ENCODE measurements at places on chromosomes 13 and 19.
A peak's percentile ranks its signal among the peaks of the same experiment; 100 is the strongest.

GRCh38 chr13:42110410-42111155 lies 62.1 kb downstream of the DGKH start:
- peak; percentile 57 for DNase-seq

DNA sequence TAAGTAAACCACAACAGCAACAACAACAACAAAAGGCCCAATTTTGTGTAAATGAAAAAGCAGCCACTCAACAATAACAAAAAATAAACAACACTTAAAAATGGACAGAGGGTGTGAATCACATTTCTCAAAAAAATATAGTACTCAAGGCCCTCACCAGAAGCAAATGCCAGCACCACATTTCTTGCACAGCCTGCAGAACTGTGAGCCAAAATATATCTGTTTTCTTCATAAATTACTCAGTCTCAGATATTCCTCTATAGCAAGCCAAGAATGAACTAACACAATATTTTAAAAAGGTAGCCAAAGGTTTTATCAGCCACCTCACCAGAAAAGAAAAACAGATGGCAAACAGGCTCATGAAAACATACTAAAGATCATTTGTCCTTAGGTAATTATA lies 3.9 kb upstream of the CD33 start:
- no peak for DNase-seq

DNA sequence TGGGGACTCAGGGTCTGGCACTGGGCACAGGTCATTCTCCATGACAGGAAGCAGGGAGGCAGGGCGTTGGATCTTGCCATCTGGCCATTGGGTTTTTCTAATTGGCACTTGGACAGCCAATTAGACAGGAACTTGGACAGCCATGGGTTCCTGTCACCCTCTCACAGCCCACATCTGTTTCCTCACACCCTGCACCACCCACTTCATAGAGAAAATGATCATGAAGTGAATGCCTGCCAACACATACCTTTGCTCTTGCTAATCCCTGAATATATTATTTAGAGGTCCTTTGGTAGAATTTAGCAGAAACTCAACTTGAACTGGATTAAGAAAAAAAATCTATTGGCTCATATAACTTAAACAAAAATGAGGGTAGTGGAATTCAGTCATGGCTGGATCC lies 4.9 kb upstream of the OLFM2 start:
- DNase-seq, result no peak

GRCh38 chr13:74280093-74280794 lies 146.0 kb upstream of the KLF12 start:
- no peak for DNase-seq

- no peak for DNase-seq
These were observed 11.0 kb downstream of the ZNF333 start for GRCh38 chr19:14700711-14701375.

GRCh38 chr13:106536244-106537034 lies 977 bp upstream of the EFNB2 start:
- DNase-seq, result peak; percentile 91

DNA sequence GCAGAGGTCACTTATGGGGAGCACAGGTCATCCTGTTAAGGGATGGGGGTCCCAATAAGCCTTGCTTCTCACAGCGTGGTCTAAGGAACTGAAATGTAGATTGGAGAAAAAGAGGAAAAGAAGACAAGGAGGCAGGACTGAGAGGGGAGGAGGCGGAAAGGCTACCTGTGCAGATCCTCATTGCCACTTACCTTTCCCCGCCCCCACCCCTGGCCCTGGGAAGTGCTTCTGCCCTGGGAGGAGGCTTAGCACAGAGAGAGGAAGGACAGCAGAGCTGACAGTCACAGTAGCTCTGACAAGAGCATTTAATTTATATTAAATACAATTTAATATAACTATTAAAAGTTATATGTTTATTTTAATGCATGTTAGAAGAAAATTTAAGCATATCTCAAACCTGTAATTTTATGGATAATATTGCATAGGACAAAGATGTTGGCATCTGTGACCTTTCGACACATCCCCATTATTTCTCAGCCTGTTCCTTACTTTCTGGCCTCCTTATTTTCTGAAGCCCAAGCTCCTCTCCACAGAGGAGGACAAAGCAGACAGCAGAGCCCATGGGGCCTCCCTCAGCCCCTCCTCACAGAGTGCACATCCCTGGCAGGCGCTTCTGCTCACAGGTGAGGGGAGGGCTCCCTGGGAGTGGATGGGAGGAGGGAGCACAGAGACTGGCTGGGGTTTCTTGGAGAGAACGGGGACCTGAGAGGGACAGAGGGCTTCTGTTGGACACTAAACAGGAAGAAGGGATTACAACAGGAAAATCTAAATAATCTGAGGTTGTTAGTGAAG lies 23.4 kb downstream of the CEACAM21 start:
- DNase-seq, result no peak

DNA sequence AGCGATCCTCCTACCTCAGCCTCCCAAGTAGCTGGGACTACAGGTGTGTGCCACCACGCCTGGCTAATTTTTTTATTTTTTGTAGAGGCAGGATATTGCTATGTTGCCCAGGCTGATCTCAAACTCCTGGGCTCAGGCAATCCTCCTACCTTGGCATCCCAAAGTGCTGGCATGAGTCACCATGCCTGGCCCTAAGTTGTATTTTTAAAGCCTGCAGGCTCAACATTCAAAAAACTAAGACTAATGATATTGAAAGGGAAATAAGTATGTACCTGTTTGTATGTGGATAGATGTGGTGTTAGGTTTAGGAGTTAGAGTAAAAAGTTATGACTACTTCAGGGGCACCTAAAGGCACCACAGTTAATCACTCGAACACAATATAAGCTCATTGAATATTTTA lies 5.4 kb upstream of the IPO5 start:
- DNase-seq, result no peak

GRCh38 chr19:42474743-42475142 lies 32.0 kb upstream of the CXCL17 start:
- DNase-seq, result no peak

DNA sequence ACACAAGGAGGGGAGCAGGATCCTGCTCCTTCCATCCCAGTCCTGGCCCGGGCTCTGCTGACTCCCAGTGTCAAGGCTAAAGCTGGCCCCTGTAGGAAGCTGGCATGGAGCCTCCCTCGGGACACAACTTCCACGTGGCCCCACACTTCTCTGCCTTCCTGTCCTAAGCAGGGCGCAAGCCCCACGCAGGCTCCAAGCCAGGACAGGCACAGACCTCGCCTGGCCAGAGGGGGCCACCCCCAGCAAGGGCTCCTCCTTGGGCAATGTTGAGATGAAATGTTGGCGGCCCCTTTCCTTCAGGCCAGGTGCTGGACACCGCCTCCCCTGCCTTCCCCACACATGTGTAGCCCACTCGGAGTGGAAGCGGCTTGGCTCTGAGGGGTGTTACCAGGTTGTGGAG lies 66.6 kb downstream of the COL4A1 start:
- DNase-seq, result no peak

DNA sequence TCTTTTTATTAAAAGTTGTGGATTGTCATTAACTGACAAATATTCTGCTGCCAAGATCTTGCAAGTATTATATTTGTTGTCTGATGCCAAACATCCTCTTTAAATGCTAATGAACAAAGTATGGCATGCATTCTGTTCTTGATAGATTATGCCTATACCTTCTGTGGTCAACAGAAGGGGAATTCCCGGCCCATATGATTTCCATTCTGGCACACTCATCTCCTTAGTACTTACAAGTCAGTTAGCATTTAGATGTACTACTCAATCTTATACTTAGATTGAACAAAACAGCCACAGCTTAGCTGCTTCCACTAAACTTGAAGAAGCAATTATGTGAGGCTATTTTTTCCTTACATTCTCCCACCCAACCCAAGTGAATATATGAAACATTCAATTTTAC lies 246.1 kb upstream of the DACH1 start:
- no peak for DNase-seq

DNA sequence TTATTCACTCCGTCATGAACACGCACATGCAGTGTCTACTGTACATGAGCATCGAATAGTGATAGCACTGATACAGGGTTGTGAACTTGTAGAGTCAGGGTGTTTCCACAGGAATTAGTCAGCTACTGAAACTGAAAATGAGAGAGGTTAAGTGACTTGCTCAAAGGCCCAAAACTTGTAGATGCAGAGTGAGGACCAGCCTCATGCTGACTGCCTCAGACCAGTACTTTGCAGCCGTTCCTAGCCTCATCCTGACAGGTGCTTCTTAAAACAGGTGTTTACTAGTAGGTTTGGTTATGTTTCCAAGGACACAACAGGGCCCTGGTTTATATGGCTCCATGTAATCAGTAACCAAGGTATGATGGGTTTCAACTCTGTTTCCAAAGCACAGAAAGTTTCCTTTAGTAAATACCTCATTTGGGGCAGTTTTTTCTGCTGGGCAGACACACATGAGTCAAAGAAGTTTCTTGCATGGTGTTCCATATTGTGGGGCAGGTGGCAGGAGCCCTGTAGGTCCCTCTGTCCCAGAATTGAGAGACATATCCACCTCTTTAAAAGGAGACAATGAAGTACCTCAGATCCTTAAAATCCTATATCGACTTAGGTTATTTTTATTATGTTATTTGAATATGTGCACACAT lies 16.0 kb downstream of the FGF9 start:
- DNase-seq, result no peak

DNA sequence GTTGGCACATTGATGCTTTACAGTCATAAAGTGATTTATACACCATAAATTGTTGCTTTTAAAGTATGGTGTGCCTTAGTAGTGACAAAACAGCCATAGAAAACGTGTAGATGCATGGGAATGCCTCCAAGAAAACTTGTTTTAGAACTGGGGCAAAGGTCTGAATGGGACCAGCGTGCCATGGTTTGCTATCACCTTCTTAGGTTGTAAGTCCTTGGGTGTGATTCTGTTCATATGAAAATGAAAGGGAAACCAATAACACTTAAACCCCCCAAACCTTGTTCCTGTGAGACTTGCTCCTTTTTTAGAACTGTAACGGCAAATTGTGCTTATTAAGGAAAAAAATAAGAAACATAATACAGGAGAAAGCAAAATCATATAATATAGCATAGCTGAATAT lies 603.3 kb upstream of the SLITRK6 start:
- DNase-seq, result no peak

DNA sequence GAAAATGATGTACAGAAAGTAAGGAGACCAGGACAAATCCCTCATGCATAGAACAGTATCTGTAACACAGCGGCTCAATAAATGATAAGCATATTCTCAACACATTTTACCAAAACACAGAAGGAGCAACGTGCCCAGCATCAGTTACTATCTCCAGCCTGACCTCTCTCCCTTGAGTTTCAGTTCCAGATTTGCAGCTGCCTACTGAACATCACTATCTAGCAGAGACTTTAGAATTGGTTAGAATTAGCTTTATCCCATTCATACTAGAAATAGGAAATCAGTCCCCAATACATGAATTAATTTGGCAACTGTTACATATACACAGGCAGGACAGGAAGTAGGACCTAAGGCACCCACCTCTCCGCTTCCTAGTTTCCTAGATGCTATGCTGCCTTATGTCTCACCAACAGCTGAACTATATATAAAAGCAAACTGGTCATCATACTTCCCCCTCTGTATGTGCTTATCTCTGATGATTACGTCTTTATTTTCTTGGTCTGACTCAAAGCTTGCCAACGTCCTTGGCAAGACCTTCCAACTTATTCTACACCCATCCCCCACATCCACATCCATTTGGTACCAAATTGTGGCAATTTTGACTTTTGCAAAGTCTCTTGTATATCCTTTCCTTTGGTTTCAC lies 61.1 kb downstream of the SACS start:
- no peak for DNase-seq

DNA sequence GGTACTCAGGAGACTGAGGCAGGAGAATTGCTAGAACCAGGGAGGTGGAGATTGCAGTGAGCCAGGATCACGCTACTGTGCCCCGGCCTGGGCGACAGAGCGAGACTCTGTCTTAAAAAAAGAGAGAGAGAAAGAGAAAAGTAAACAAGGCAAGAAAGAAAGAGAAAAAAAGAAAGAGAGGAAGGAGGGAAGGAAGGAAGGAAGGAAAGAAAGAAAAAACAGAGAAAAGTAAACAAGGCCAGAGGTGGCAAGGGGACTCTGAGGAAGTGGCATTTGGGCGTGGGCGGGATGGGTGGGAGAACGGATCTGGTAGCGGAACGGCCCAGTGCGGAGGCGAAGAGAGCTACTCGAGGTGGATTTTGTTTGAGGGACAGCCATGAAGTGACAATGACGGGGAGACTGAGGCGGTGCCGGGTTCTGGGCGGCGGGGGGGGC lies 7.5 kb upstream of the ARRDC2 start:
- DNase-seq, result no peak
